ENCODE measurements at places on chromosomes 4 and X.
A peak's percentile ranks its signal among the peaks of the same experiment; 100 is the strongest.

DNA sequence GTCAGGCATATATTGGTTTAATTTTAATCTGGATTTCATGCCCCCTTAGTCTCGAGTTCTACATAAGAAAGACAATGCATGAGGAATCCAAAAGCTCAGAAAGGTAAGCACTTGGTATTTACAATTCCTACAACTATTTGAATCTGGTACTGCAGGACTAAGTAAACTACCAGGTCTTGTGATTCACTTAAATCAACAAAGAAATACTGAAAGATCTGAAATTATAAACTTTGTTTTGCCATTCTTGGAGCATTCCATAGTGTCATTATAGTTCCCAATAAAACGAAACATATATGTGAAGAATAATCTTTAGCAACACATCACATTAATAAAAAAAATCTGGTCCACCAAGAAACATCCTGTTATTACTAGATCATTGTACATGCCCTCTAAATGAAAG is 482.3 kb downstream of the ANKRD50 start:
- no peak for DNase-seq

GRCh38 chr4:10738826-10739489 is 54.4 kb upstream of the CLNK start:
- DNase-seq, result no peak

DNA sequence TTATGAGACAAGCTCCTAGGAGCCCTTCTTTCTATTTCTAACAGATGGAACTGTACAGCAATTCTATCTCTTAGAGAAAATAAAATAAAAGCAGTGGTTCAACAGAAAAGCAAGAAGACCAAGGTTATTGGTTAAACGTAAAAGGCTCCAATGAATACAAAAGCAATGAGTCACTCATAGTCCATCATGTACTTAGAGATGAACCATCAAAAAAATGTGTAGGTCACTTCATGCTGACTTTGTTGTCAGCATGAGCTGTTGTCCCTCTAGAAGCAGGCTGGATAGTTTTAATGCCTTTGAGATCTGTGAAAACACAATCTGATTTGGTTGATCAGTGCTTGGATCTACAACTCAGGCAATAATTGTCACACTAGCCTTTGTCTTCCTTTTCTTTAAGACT is 378.6 kb upstream of the ANXA10 start:
- DNase-seq, result no peak

- DNase-seq, result peak; percentile 76
Measured at GRCh38 chr4:56786955-56787354, 34.5 kb downstream of the SPINK2 start.
